Fibroblast of skin of right biceps (primary cell): ENCODE measurements at places on chromosomes 3 and 15.

DNA sequence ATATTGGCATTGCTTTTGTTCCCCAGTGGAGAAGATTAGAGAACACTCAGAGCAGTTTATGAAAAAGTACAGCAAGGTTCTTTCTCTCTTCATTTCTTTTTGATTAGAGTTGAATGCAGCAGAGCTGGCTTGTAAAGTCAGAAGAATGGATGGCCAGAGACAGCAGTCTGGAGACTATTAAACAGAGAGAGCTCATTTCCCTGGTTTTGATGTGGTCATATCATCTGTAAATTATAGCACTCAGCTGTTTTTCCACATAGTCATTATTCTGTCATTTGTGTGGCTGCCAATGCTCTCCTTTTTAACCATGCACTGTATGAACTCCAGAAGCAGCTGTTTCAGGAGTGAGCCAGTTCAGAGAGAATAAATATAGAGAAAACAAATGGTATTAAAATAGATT lies 177.4 kb upstream of the CRBN start:
- no peak for DNase-seq

DNA sequence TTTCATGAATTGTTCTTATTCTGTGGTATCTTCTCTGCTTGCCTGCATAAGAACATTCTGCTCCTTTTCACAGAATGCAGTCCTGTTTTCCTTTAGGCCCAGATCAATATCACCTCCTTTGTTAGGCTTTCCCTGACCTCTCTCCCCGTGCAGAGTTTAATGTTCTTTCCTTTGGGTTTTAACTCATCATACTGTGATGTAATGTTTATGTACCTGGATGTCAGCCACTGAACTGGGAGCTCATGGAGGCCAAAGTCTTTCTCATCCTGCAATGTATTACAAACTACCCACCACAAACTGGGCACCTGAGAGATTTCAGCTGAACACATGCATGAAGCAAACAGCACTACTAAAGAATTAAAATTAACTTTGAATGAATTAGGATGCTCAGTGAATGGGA lies 192.8 kb upstream of the RORA start:
- no peak for DNase-seq

- no peak for DNase-seq
Observed at GRCh38 chr3:114902691-114903101, 244.4 kb downstream of the ZBTB20 start.

GRCh38 chr3:116842254-116842957 lies 132.8 kb downstream of the TUSC7 start:
- no peak for DNase-seq

DNA sequence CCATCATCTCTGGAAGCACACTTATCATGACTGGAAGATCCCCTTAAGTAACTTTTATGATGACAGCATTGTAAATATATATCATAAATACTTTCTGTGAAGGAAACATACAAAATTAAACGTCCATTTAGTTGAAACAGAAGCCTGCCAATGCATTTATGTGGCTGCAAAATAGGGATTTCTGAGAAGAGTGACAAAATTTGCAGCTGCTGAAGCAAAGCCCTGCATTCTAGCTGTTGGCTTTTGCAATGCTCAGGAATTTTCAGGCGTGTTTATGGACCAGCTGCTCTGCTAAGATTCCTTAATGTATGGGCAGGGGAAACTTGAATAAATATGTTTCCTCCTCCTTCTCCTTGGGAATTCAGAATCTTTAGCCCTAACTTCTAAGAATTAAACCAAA lies 137.3 kb downstream of the CACNA2D3 start:
- no peak for DNase-seq

DNA sequence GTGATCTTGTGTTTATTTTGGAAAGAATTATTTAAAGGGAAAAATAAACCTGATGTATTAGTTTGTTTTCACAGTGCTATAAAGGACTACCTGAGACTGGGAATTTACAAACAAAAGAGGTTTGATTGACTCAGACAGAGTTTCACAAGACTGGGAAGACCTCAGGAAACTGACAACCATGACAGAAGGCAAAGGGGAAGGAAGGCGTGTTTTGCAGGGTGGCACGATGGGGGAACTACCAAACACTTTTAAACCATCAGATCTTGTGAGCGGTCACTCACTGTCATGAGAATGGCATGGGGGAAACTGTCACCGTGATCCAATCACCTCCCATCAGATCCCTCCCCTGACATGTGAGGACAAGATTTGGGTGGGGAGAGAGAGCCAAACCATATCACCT lies 87.0 kb downstream of the TP63 start:
- DNase-seq = no peak

DNA sequence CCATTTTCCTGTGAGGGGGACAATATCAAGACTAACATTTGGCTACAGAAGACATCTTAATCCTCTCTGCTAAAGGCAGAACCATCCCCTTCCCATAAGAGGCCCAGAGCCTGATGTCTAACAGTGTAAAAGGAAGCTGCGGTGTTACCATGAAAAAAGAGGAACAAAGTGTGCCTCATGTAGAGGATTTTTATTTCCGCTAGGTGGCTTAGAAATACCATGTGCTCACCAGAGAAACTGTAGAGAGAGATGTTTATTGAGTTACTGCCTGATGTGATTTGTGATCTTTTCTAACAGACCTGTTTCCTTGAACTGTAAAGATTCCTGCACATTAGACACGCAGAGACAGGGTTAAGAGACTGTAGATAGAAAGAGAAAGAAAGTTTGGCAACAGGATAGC lies 22.0 kb downstream of the OR5H15 start:
- DNase-seq = no peak

- DNase-seq = no peak
Observed at GRCh38 chr15:89329329-89330084, 5.1 kb downstream of the POLG start.

GRCh38 chr3:158200955-158201354 lies 91.1 kb downstream of the RSRC1 start:
- no peak for DNase-seq

DNA sequence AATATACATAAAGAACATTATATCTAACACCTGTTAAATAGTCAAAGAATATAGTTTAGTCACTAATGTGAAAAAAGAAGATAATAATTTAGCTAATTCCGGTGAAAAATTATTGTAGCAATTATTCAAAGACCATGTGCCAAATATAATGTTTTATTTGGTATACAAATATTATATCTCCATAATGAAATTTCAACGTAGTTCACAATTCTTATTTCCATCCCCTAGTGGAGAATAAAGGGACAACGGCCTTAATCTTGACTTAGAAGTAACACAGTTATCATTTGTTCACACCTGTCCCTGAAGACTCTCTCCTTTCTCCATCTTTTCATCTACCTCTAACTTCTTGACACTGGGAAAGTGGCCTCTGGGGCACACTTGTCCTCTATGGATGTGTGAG lies 213.4 kb downstream of the ERC2 start:
- DNase-seq = no peak

GRCh38 chr3:4853749-4854140 lies 125.5 kb upstream of the BHLHE40 start:
- DNase-seq = no peak

DNA sequence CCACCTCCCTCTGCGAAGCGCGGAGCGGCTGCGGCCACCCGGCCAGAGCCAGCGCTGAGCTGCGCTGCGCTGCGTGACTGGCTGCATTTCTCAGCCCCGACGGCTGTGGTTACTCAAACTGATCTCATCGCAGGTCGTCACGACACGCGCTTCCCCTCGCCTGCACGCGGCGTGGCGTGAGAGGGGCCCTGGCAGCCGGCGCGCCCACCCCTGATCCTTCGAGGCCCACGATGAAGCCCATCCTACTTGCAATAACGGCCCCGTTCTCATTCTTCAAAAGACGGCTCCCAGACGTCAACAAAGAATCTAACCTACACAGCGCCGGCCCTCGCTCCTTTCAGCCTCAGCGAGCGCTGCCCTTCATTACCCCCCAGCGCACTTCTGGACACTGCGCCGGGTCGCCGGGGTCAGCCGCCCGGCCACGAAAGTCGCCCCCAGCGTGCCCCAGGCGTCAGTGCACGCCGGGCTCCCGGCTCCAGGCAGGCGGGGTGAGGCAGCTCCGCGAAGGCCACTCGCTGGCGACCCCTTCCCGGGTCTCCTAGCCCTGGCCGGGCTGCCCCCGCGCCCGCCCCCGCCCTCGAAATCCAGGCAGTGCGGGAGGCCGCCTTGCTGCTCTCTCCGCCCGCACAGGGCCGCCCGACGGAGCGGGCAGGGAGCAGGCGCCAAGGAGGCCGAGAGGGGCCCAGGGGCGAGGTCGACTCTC lies 9.9 kb upstream of the LEKR1 start:
- peak; percentile 72 for DNase-seq

GRCh38 chr3:160885791-160886286 lies 129.8 kb downstream of the PPM1L start:
- peak; percentile 82 for DNase-seq

- no peak for DNase-seq
Observed at GRCh38 chr3:188292827-188293226, 138.9 kb downstream of the LPP start.

DNA sequence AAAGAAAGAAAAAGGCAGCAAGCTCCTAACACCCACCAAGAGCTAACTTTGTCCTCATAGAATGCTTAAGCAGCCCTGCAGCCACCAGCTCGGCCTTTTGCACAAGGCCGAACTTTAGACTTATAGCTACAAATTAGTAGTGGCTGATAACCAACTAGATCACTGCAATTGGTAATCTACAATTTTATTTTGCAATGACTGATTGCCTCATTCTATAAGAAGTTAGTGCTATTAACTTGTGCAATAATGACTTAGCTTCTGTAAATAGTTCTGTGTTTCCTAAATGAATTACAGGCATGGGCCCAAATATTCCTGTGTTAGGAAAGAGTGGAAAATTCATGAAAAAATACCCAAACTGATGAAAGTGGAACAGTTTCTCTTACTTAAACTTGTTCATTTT lies 284.8 kb upstream of the CFAP20DC start:
- DNase-seq = peak; percentile 21

- DNase-seq = no peak
Observed at GRCh38 chr3:152870027-152870426, 35.1 kb downstream of the P2RY1 start.

DNA sequence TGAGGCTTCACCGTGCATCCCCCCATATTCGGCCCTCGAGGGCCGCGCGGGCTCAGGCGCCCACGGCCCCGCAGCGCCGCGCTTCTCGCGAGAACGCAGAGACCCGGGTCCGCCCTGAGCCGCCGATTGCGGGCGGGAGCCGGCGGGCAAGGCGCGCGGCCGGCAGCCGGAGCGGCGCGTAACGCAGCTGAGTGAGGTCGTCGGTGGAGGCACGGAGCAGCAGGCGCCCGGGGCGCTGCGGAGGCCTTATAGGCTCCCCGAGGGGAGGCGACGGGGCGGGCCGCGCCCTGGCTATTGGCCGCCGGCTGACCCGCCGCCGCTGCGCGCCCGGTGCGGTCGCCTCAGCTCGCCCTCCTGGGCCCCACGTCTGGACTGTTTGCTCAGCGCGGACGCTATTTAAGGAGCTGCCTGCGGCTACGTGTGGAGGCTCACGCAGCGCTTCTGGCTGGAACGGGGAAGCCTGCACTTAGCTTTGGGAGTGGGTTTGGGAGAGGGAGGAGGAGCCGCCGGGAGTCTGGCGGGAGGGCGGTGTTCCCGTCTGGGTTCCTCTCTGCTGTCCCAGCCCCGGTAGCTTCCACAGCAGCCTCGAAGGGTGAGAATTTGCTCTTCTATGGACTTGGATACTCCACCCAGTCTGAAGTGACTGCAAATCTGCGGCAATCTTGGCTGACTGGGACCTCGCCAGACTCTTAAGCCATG lies at the start of gene PLOD2:
Gene PLOD2, minus strand, starts transcription at position 221 of the 699 bp plus-strand sequence. Its CDS starts 195 bp downstream, at position 26.
- peak; percentile 93 for DNase-seq

- DNase-seq = no peak
Observed at GRCh38 chr3:23863060-23863459, 53.7 kb downstream of the NKIRAS1 start.

- no peak for DNase-seq
Observed at GRCh38 chr3:123414973-123415775, 33.7 kb downstream of the ADCY5 start.

GRCh38 chr3:189334064-189334920 lies 162.5 kb downstream of the TPRG1 start:
- DNase-seq = peak; percentile 48

GRCh38 chr3:15336057-15336456 lies 3.7 kb upstream of the SH3BP5 start:
- DNase-seq = no peak
